ENCODE measurements at places on chromosomes 11 and 22. TPM values are rescaled to one million over a fixed set of nuclear protein-coding genes. Genes with fewer than 3 reads are reported as not detected.

Gene APLP2
- 210 TPM for polyA plus RNA-seq

Gene PRAME
- polyA plus RNA-seq, result 130 TPM

Gene ZP1
- polyA plus RNA-seq, result 0.32 TPM

Gene NOL12
- 39.3 TPM for polyA plus RNA-seq

Gene KLHL35
- 0.69 TPM for polyA plus RNA-seq
